ENCODE measurements at places on chromosomes 2 and 18.

GRCh38 chr2:41000374-41000773, 548.5 kb upstream of the SLC8A1 start:
- DNase-seq: no peak

DNA sequence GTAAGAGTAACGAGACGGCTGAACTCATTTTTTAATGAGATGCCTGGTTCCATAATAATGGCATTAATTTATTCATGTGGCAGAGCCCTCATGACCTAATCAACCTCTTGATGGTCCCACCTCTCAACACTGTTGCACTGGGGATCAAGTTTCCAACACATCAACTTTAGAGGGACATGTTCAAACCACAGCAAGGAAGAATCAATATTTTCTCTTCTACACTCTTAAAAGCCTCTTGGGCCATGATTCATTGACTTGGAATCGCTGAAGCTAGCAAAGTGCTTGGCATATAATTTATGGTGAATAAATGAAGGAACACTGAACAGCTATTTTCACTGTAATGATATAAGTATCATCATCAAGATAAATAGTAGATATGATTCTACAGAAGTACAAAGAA, 333.0 kb downstream of the TNS1 start:
- DNase-seq: no peak

GRCh38 chr18:57970356-57971095, 73.5 kb upstream of the NEDD4L start:
- no peak for DNase-seq

DNA sequence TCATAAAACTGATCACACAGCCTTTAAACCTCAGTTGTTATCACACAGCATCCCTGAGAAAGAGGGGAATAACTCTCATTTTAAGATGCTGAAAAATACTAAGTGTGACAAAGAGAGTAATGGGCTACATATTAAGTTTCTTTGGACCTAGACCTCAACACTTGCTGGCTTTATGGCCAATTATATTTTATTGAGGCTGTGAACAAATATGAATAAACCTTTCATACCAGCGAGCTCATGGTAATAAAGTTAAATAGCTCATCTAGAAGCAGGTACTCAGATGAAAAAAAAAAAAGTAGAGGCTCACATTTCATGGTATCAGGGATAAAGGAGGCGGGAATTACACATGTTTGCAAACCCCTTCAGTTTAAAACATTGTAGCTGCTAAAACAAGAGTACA, 75.7 kb downstream of the DOCK10 start:
- no peak for DNase-seq

GRCh38 chr2:120902592-120902991, 166.9 kb downstream of the GLI2 start:
- DNase-seq: no peak

DNA sequence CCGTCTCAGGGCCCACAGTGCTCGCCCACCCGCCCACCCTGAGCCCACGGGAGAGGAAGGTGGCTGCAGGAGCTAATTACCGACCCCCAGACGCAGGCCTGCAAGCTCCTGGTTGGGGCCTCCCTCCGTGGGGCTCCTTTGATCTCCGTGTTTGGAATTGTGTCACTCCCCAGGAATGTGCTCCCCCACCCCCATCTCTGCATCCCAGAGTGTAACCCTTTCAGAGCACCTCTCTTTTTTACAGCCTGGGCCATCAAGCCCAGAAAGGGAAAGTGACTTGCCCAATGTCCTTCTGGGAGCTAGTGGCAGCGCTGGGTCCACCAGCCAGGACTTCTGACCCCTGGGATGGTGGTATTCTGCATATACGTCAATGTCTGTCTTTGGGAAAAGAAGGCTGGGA, 335.1 kb downstream of the CYRIA start:
- DNase-seq: no peak

DNA sequence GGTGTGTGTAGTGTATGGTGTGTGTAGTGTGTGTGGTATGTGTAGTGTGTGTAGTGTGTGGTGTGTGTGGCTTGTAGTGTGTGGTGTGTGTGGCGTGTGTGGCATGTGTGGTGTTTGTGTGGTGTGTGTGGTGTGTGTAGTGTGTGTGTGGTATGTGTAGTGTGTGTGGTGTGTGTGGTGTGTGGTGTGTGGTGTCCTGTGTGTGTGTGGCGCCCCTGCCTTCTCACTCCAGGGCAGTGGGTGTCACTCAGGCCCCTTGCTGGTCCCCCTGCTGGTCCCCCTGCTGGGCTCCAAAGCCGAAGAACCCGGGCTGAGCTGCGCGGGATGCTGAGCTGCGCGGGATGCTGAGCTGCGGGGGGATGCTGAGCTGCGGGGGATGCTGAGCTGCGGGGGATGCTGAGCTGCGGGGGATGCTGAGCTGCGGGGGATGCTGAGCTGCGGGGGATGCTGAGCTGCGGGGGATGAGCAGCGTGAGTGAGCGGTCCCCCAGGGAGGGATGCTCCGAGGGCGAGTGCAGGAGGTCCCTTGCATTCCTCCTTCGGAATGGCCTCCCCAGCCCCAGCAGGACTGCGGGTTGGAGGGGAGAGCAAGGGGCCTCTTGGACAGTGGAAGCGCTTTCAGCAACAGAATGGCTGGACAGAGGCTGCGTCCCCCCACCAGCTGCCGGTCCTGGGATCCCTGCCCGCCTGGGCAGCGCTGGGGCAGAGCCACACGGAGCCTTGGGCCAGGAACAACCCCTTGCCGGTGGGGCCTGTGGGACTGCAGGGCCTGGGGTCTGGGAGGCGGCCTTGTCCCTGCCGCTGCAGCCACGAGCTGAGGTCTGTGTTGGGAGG, 3.4 kb upstream of the RTP5 start:
- no peak for DNase-seq

- no peak for DNase-seq
These were observed 69.9 kb upstream of the ST3GAL5 start for GRCh38 chr2:85958731-85959130.

DNA sequence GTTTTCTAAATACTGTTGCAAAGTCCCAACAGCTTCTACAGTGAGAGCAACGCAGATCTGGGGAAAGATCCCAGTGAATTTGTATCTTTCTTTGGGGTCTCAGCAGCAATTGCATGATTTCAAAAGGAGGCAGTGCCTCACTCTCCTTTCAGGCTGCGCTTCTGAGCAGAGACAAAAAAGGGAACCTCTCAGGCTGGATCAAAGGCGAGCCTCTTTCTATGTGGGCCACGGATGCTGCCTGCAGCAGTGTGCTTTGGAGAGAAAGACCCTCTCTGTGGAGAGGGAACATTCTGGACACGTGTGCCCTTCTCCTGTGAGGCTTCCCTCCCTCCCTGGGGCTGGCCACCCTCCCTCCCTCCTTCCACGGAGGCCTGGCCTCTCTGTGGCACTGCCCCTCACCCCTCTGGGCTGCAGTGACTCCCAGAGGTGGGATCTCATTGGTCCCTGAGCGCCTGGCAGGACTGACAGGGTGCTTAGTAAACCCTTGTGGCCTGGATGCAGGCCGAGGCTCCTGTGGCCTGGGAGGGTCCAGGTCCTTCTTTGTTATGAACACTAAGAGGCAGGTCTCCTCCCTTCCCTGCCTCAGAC, 21.6 kb upstream of the PDIA6 start:
- no peak for DNase-seq

DNA sequence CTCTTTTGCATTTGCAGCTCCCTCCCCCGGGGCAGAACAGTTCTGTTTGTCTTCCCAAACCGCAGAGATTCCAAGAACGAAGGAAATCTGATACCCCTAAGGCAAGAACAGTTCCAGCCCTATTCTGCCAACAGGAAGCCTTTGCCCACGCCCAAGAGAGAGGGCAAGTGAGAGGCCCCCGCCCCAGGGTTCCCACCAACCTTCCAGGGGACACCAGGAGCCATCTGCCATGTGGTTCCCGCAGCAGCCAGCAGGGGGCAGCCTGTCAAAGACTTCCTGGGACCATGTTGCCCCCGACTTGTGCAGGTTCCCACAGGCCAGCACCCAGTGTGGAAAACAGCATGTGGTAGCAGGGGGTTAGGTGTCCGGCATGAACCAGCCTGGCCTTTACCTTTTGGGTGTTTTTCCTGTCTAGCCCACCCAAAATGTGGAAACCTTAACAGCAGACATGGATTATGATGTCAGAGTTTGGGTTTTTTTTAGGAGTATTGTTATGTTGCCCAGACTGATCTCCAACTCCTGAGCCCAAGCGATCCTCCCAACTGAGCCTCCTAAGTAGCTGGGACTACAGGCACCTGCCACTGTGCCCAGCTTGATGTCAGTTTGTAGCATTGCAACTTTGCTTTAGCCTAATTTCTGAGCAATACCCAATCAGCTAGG, 21.7 kb upstream of the EFHD1 start:
- DNase-seq: peak; percentile 58

GRCh38 chr2:12624905-12625598, 91.7 kb upstream of the TRIB2 start:
- DNase-seq: no peak

DNA sequence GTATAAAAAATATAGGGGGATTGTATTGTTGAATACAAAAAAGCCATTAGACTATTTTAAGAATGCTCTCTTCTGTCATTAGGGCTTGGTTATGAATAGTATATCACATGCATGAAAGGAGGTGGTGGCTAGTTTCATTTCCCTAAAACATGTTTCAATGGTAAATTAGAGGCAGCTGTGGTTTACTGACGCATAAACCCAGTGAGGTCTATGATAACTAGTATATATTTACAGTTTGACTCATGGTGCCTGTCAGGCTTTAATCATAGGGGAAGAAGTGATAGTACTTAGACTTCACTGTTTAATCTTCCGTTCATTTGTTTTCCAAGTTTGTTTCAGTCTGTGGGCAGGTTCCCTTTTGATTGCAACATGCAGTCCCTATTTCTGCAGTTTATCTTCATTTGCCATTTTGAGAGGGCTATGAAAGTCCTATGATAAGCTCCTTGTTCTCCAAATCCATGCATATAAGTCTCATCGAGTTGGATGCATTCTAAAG, 55.1 kb upstream of the MAP4K3 start:
- DNase-seq: no peak

GRCh38 chr2:174965992-174966744, 39.0 kb downstream of the CHN1 start:
- no peak for DNase-seq

All from effector CD4-positive, alpha-beta T cell (primary cell).